Nephron progenitor cell (in vitro differentiated cells): ENCODE measurements at places on chromosomes 3 and 15.

GRCh38 chr3:123655400-123655799, 70.5 kb upstream of the HACD2 start:
- no peak for DNase-seq

DNA sequence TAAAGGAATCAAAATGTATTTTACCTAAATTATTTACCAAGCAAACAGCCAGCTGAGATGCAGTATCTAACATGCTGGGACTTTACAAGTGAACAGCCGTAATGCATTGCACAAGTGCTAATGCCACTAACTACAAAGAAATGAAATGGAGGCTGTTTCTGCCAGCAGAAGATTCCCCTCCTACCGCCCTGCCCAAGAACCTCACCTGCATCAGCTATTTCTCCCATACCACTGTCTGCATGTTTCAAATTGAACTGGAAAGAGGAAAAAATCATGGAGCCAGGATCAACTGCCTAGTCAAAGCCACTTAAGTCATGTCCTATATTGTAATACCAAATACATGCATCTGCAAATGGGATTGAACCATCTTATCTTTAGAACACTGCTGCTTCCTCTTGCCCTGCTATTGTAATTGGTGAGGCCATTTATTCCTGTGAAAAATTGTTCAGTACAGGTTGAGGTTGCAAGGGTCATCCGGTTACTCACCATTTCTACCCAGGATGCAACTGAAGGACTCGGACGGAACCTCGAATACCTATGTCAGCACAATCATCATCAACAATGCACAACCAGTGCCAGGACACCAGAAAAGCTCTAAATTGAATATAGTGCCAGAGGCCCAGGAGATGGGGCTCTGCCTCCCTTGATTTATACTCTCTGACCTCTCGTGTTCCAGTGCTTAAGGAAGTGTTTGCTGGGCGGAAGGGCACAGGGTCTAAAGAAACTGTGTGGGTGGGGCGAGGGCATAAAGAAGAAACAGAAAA, 27.5 kb downstream of the ANXA2 start:
- no peak for DNase-seq

- no peak for DNase-seq
Measured at GRCh38 chr3:144662729-144663128, 691.1 kb downstream of the DIPK2A start.

- DNase-seq = no peak
Measured at GRCh38 chr3:65493371-65493882, 545.3 kb downstream of the MAGI1 start.

GRCh38 chr3:120730576-120731542, 11.5 kb downstream of the RABL3 start:
- DNase-seq = no peak

GRCh38 chr15:39535466-39535865, 45.4 kb upstream of the THBS1 start:
- no peak for DNase-seq

GRCh38 chr15:89668171-89668570, 11.0 kb downstream of the PLIN1 start:
- DNase-seq = no peak

- DNase-seq = no peak
Measured at GRCh38 chr3:100270215-100270583, 9.4 kb downstream of the TBC1D23 start.

DNA sequence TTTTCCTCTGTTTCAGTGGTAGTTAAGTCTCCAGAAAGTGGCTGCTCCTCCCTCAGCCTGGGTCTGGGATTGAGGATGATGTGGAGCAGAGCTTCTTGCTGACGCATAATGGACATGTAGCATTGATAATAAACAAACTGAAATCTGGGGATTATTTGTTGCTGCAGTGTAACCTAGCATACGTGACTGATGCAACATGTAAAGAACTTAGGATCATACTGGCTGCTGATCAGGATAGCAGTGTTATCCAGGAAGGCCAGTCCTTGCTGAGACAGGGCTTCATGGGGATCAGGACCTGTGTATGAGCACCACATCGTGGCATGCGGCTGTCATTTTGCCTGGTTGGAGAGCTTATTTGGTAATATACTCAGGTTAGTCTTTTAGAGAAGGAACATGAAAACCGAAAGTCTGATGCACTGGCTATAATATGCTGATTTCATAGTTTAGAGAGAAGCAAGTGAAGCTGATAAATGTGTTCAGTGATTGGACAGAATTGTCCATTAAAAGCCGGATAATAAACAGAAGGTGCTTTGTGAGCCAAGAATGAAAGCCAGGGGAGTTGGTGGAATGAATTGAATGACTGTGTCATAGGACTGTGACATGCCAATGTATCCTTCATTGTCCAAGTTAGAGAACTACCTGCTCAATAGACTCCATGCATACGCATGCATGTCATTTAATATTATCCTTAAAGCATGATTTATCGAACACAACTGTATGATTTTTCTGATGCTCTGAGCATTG, 4.1 kb downstream of the MINAR1 start:
- DNase-seq = no peak

GRCh38 chr15:38843051-38843501, 278.5 kb upstream of the RASGRP1 start:
- DNase-seq = no peak

- DNase-seq = no peak
Measured at GRCh38 chr3:13846238-13846637, 33.6 kb downstream of the WNT7A start.

GRCh38 chr15:43899928-43900327, 73.1 kb downstream of the WDR76 start:
- DNase-seq = no peak

- DNase-seq = no peak
Measured at GRCh38 chr3:94070341-94070911, 7.6 kb downstream of the NSUN3 start.

- DNase-seq = no peak
Measured at GRCh38 chr15:101625184-101625583, 27.0 kb downstream of the TM2D3 start.

GRCh38 chr3:45938864-45939263, 4.4 kb upstream of the CXCR6 start:
- peak; percentile 82 for DNase-seq

DNA sequence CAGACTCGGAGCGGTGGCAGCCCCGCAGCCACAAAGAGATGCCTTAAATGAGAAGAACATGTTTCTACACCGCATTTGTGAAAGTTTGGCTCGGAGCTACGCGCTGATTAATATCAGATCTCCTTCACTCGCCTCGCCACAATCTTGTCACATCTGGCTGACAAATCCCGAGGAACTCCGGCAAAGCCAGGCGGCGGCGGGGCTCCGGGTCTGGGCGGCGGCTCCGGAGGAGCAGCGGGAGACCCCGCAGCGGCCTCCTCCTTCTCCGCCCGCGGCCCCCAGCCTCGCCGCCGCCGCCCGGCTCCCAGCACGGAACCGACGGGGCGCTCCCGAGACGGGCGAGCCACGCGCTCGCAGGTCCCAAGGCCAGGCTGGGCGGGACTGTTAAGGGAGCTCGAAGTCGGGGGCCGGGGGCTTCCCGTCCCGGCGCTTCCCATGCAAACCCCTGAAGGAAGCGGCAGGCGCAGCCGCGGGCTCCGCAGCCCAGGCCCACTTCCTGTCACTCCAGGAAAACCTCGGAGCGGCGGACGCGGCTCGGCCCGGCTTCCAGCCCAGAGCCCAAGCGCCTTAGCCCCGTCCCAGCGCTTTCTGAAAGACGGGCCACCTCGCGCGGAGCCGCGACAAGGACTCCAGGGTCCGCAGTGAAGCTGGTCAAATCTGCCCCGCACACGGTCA, 1.2 kb downstream of the BNC1 start:
- peak; percentile 69 for DNase-seq

GRCh38 chr3:195013411-195014361, 257.3 kb downstream of the XXYLT1 start:
- DNase-seq = no peak

DNA sequence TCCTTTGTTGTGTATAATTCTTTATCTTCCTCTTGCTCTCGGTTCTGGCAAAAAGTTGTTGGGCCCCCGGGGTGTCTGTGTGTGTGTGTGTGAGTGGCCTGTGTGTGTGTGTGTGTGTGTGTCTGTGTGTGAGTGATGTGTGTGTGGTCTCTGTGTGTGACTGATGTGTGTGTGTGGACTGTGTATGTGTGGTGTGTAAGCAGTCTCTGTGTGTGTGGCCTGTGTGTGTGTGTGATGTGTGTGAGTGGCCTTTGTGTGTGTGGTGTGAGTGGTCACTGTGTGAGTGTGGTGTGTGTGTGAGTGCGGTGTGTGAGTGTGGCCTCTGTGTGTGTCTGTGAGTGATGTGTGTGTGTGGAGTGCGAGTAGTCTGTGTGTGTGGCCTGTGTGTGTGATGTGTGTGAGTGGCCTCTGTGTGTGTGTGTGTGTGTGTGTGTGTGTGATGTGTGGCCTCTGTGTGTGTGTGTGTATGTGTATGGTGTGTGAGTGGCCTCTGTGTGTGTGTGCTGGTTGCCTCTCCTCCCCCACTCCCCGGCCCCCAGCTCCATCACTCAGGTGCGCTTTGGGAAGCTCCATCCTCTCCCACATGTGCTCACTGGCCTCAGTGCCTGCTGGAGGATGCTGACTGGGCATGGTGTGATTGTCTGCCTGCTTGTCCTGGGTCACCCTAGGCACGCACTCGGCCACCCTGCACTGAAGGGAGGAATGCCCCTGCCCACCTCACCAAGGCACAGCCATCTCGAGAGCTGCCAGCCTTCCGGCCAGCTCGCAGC, 8.8 kb downstream of the LINGO1 start:
- DNase-seq = no peak

DNA sequence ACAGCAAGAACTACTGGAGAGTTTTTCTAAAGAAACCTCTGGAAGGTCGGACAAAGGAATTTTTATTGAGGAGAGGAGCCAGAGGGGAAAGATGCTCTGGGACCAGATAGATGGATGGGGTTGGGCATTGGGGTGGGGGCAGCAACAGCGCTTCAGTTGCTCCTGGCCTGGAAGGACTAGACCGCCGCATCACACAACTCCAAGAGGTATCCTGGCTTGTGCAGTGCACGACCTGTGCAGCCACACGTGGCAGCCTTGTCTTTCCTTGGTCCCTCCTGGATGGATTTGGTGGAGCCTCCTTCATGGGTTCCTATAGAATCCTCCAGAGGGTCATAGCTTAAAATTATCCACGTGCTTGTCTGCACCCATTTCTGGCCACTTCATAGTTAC, 23.0 kb downstream of the MAGEF1 start:
- DNase-seq = no peak

DNA sequence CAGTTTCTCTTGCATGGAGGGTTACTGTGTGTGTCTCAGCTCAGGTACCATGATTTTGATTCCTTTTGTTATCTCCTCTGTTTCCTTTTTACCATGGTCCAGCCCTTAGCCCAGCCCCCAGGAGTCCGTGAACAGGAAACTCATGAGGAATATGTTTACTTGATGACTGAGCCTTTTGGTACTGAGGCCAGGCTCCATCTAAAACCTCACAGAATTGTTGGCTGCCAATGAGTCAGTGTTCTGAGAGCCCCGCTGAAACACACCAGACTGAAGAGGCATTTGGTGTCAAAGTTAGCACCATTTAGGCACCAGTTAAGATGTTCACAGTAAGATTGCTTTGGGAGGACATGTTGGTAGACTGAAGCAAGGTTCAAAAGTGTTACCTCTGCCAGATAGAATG, 80.9 kb downstream of the DGKG start:
- no peak for DNase-seq

DNA sequence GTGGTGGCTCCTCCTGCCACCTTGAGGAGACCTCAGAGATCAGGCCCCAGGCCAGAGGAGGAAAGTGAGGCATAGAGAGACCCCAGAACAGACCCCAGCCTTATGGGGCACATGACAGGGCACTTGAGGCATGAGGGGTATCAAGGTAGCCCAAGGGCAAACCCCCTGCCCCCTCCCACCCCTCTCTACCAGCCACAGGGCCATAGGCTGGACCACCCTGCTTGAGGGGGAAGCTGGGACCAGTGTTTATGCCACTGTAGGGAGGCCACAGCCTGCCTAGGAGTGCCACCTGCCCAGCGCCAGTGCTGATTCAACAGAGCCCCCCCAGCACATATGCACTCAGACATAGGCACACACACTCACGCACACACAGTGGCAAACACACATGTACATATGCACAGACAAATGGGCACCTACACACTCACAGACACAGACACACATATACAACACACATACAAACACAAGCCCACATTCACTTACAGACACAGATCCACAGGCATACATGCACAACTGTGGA, 10.3 kb downstream of the MYL3 start:
- DNase-seq = no peak
